Small intestine (tissue), 16 donors: ENCODE measurements at places on chromosomes 3 and 15. TPM values are rescaled to one million over a fixed set of nuclear protein-coding genes. Genes with fewer than 3 reads are reported as not detected.

DNA sequence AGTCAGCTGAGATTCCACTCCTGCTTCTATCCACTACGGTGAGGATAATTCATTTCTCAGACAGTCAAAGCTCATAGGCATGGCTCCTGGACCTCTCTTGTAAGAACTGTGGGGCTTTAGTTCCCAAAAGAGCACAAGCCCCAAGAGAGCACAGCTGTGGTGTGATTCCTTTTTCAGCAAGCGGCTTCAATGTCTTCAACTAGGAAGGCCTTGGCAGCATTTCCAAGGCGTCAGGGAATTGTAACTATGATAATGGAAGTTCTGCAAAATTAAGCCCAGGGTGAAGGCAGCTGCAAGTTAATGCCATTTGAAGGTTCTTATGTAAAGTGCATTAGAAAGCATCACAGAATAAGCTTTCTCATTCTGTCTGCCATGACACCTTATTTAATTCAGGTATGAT lies 657.1 kb downstream of the GRM7 start:
- no peaks in the 10 kb centered on the region for H3K36me3 ChIP-seq
- H3K27ac ChIP-seq = no peak overlapping the region
- no peaks in the 10 kb centered on the region for H3K27me3 ChIP-seq
- H3K4me1 ChIP-seq = no peaks in the 10 kb centered on the region

DNA sequence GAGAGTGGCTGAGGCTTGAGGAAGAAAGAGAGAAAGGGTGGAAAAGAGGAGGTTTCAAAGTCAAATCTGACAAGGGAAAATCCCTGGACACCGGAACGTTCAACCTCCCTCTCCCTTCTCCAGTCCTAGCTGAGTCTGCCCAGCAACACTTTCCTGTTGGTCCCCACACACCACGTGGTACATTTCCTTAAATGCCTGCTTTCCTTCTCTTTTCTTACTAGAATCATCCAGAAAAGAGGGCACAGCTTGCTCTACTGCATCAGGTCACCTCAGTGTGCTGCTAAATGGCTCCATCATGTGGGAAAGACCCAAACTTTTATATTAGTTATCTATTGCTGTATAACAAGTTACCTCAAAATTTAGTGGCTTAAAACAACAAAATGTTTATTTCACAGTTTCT lies 181.2 kb downstream of the NECTIN3 start:
- no peaks in the 10 kb centered on the region for H3K27me3 ChIP-seq
- no peak overlapping the region for H3K27ac ChIP-seq
- H3K36me3 ChIP-seq = no peaks in the 10 kb centered on the region
- H3K4me3 ChIP-seq = no peak overlapping the region
- peak; percentile 18 for DNase-seq

DNA sequence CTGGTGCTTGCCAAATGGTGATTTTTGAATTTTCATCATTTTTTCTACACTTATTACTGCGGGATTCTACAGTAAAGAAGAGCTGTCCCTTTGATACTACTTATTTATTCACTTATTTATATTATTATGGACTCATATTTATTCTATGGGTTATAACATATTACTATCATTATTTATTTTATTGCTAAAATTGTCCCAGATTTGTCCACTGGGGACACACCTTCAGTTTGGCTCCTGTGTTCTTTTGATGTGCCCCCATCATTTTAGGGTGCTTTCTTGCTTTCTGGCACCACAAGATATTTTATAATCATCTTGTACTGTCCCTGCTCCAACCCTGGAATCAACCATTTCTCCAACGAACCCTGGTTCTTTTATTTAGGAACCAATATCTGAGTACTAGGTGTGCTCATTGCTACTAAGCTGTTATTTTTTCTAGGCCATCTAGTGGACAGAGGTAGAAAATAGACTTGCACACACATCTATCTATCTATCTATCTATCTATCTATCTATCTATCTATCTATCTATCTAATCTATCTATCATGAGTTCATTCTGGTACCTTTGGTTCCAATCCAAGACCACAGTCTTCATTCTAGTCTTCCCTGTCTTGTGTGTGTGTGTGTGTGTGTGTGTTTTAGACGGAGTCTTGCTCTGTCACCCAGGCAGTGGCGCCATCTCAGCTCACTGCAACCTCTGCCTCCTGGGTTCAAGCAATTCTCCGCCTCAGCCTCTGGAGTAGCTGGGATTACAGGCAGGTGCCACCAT lies 16.0 kb downstream of the SLC22A14 start:
- no peak for DNase-seq
- no peaks in the 10 kb centered on the region for H3K4me1 ChIP-seq
- no peak overlapping the region for H3K27ac ChIP-seq

- H3K4me1 ChIP-seq = no peaks in the 10 kb centered on the region
- H3K27me3 ChIP-seq = no peaks in the 10 kb centered on the region
- no peak for DNase-seq
- H3K4me3 ChIP-seq = no peak overlapping the region
- H3K36me3 ChIP-seq = no peaks in the 10 kb centered on the region
- no peak overlapping the region for H3K27ac ChIP-seq
These were observed 901.4 kb downstream of the MCTP2 start for GRCh38 chr15:95132774-95133173.

GRCh38 chr3:31405515-31405914 lies 127.2 kb upstream of the STT3B start:
- no peaks in the 10 kb centered on the region for H3K4me1 ChIP-seq
- no peaks in the 10 kb centered on the region for H3K36me3 ChIP-seq
- H3K4me3 ChIP-seq = no peak overlapping the region
- no peak for DNase-seq

- H3K36me3 ChIP-seq = no peaks in the 10 kb centered on the region
- no peaks in the 10 kb centered on the region for H3K4me1 ChIP-seq
- H3K27me3 ChIP-seq = no peaks in the 10 kb centered on the region
- H3K27ac ChIP-seq = peak overlapping the region; percentile 24
These were observed 117.2 kb upstream of the KCNMB2 start for GRCh38 chr3:178419071-178419470.

- DNase-seq = peak; percentile 20
- peaks cover 2% of the 10 kb centered on the region for H3K36me3 ChIP-seq
These were observed 109.5 kb downstream of the RPLP1 start for GRCh38 chr15:69562116-69562515.

DNA sequence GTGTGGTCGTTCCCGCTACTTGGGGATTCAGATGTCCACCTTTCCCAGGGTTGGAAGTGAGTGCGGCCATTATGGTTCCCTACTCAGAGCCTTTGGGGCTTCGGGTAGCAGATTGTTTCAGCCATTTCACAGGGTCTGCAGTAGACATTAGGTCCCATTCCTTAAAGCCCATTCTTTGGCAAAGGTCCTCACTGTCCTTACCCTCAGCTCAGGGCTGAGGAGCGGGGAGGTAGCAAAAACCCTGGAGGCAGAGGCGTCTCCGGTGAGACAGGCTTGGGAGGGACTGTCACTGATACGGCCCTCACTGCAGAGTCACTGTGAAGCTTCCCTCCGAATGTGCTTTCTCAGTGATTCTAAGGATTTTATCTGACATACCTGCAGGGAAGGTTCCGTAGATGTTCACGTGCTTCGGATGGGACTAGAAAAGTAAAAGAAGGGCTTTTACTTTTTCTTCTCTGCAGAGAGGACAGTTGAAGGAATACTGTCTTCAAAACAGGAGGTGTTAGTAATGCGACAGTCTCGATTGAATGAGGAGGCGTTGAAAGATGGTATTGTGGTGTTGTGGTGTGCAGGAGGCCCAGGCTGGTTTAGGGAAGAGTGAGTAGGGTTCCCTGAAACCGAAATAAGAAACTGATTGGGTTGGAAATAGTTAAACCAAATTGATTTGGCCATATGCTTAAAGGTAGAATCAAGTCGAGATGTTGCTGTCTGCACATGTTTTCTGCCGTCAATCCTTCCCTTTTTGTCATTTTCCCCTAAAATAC lies 630 bp downstream of the ATP6V1A start:
- no peak for DNase-seq
- H3K27ac ChIP-seq = peak overlapping the region; percentile 100
- peak overlapping the region; percentile 78 for H3K4me3 ChIP-seq
- H3K27me3 ChIP-seq = no peaks in the 10 kb centered on the region
- peaks cover 4% of the 10 kb centered on the region for H3K36me3 ChIP-seq

- H3K27ac ChIP-seq = no peak overlapping the region
- no peaks in the 10 kb centered on the region for H3K27me3 ChIP-seq
- H3K4me3 ChIP-seq = no peak overlapping the region
- no peak for DNase-seq
- no peaks in the 10 kb centered on the region for H3K4me1 ChIP-seq
These were observed 364.6 kb upstream of the TBL1XR1 start for GRCh38 chr3:177561769-177562392.

GRCh38 chr3:157156837-157157635 lies 2.9 kb downstream of the CCNL1 start:
- no peaks in the 10 kb centered on the region for H3K27me3 ChIP-seq
- H3K4me1 ChIP-seq = peaks cover 14% of the 10 kb centered on the region
- H3K36me3 ChIP-seq = peaks cover 17% of the 10 kb centered on the region
- H3K27ac ChIP-seq = no peak overlapping the region
- H3K4me3 ChIP-seq = peak overlapping the region; percentile 98
- DNase-seq = peak; percentile 22

- H3K27ac ChIP-seq = no peak overlapping the region
- no peak for DNase-seq
- H3K4me1 ChIP-seq = no peaks in the 10 kb centered on the region
- no peak overlapping the region for H3K4me3 ChIP-seq
- H3K27me3 ChIP-seq = no peaks in the 10 kb centered on the region
These were observed 384.8 kb upstream of the TGFBR2 start for GRCh38 chr3:30221619-30222018.

- no peak overlapping the region for H3K4me3 ChIP-seq
- H3K27me3 ChIP-seq = no peaks in the 10 kb centered on the region
- DNase-seq = no peak
- H3K36me3 ChIP-seq = no peaks in the 10 kb centered on the region
- no peaks in the 10 kb centered on the region for H3K4me1 ChIP-seq
- H3K27ac ChIP-seq = no peak overlapping the region
These were observed 56.9 kb downstream of the SPSB4 start for GRCh38 chr3:141108039-141108438.

GRCh38 chr3:49955636-49956035 lies 15.7 kb downstream of the RBM6 start:
- H3K27ac ChIP-seq = no peak overlapping the region
- H3K27me3 ChIP-seq = no peaks in the 10 kb centered on the region
- H3K4me1 ChIP-seq = no peaks in the 10 kb centered on the region

GRCh38 chr3:115099986-115100571 lies 47.0 kb downstream of the ZBTB20 start:
- H3K4me1 ChIP-seq = no peaks in the 10 kb centered on the region
- DNase-seq = peak; percentile 73
- no peaks in the 10 kb centered on the region for H3K36me3 ChIP-seq
- H3K27ac ChIP-seq = peak overlapping the region; percentile 82
- H3K4me3 ChIP-seq = peak overlapping the region; percentile 53

DNA sequence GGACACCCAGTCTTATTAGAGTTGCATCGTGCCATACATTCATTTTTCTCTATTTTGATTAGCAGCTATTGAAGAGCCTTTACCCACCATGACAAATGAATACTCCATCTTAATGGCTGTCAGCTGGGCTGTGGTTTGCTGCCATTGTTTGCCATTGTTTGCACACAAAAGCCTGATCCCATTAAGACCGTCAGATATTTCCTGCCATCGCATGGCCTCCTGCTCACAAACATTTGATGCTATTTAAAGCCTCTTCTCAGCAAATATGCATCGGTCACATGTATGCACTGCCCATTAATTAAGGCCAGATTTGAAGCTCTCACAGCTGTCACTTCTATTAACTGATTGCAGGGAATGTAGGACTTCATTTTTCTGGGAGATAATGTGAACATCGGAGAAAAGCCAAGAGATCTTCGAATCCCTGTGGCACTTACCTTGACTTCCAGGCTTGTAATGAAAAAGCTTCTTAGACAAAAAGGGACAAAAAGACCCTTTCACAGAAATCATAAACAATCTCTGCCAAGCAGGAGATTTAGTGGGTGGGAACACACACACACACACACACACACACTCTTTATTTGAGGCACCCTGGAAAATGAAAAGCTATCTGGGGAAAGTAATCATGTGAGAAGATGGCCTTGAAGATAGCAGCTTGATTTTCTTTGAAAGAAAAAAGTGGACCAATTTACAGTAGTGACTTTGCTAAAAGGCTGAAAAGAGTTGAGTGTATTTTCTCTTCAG lies 175.4 kb upstream of the NR2E3 start:
- peaks cover 5% of the 10 kb centered on the region for H3K4me1 ChIP-seq
- no peak overlapping the region for H3K4me3 ChIP-seq
- no peaks in the 10 kb centered on the region for H3K27me3 ChIP-seq
- H3K36me3 ChIP-seq = no peaks in the 10 kb centered on the region
- DNase-seq = no peak

GRCh38 chr3:71662568-71662967 lies 62.6 kb downstream of the EIF4E3 start:
- no peak overlapping the region for H3K27ac ChIP-seq
- H3K27me3 ChIP-seq = no peaks in the 10 kb centered on the region
- DNase-seq = no peak
- no peaks in the 10 kb centered on the region for H3K36me3 ChIP-seq
- no peak overlapping the region for H3K4me3 ChIP-seq
- no peaks in the 10 kb centered on the region for H3K4me1 ChIP-seq

- H3K27me3 ChIP-seq = no peaks in the 10 kb centered on the region
- peaks cover 12% of the 10 kb centered on the region for H3K36me3 ChIP-seq
- no peaks in the 10 kb centered on the region for H3K4me1 ChIP-seq
- no peak for DNase-seq
- no peak overlapping the region for H3K4me3 ChIP-seq
These were observed 19.6 kb downstream of the LRRC57 start for GRCh38 chr15:42528970-42529369.

DNA sequence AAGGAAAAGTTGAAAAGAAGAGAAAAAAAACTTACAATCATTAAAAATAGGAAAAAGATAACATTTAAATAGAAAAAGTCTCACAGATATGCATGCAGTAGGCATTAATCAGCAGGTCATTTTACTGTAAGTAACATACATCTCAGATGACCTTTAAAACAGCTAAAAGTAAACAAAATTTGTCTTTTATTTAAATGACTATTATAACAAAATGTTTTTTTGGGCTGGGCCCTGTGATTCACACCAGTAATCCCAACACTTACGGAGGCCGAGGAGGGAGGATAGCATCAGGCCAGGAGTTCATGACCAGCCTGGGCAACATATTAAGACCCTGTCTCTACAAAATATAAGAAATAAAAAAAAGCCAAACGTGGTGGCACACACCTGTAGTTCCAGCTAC lies 14.7 kb downstream of the IQGAP1 start:
- no peaks in the 10 kb centered on the region for H3K27me3 ChIP-seq
- DNase-seq = no peak
- no peaks in the 10 kb centered on the region for H3K36me3 ChIP-seq
- H3K27ac ChIP-seq = peak overlapping the region; percentile 70

Gene IMPDH2
- 62.4 TPM for polyA plus RNA-seq

Gene SPSB4
- 0.27 TPM for polyA plus RNA-seq

Gene TP63
- polyA plus RNA-seq = not detected

Gene EOGT
- polyA plus RNA-seq = 7.8 TPM

Gene VPS8
- polyA plus RNA-seq = 7.8 TPM

Gene LSAMP
- 1.8 TPM for polyA plus RNA-seq

Gene ULK4
- 1.1 TPM for polyA plus RNA-seq

Gene LRRC2
- 0.22 TPM for polyA plus RNA-seq

Gene PPP4R2
- 18.8 TPM for polyA plus RNA-seq

Gene TLR9
- polyA plus RNA-seq = 0.12 TPM

Gene TM2D3
- 47.6 TPM for polyA plus RNA-seq

Gene TFRC
- polyA plus RNA-seq = 64.7 TPM

Gene CXCR6
- polyA plus RNA-seq = 2.2 TPM

Gene GOLGA6L7
- polyA plus RNA-seq = not detected

Gene PAQR5
- polyA plus RNA-seq = 1.7 TPM

Gene BFSP2
- 1.3 TPM for polyA plus RNA-seq

Gene CHRD
- polyA plus RNA-seq = not detected

Gene ATP10A
- 2.8 TPM for polyA plus RNA-seq

Gene B4GALT4
- polyA plus RNA-seq = 72.2 TPM
